Stimulated activated CD8-positive, alpha-beta memory T cell treated with anti-CD3 and anti-CD28 coated beads, Interleukin-2, amount 100 ng/mL, for 1 hour (primary cell): ENCODE measurements at places on chromosomes 11 and 22.
A peak's percentile ranks its signal among the peaks of the same experiment; 100 is the strongest.

DNA sequence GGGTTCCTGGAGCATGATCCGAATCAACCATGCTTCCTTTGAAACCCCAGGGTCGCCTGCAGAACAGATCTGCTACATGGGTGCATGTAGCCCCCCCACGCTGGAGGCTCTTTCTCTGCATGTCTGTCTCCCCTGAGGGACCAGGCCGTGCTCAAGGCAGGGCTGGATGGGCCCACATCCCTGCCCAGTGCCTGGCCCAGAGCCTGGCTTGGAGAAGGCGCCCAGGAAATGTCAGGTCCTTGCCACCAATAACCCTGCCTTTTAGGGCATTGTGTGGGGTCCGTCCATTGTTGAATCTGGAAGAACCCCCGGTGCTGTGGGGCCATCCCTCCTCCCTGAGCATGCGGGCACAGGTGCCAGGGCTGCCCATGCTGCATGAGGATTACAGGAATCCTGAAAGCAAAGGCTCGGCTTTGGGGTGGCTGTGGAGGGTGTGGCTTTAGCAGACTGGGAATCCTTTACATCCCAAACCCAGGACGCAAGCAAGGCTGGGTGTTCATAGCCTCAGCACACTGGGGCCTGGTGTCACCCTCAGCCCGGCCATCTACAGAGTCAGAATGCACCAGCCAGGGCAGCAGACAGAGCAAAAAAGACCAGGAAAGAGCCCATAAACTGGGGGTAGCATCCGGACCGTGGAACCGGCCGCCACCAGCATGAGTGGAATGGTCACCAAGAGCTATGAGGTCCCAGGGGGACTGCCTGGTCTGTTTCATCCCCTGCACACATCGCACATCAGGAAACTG is 48.2 kb downstream of the RTL6 start:
- no peak for DNase-seq

DNA sequence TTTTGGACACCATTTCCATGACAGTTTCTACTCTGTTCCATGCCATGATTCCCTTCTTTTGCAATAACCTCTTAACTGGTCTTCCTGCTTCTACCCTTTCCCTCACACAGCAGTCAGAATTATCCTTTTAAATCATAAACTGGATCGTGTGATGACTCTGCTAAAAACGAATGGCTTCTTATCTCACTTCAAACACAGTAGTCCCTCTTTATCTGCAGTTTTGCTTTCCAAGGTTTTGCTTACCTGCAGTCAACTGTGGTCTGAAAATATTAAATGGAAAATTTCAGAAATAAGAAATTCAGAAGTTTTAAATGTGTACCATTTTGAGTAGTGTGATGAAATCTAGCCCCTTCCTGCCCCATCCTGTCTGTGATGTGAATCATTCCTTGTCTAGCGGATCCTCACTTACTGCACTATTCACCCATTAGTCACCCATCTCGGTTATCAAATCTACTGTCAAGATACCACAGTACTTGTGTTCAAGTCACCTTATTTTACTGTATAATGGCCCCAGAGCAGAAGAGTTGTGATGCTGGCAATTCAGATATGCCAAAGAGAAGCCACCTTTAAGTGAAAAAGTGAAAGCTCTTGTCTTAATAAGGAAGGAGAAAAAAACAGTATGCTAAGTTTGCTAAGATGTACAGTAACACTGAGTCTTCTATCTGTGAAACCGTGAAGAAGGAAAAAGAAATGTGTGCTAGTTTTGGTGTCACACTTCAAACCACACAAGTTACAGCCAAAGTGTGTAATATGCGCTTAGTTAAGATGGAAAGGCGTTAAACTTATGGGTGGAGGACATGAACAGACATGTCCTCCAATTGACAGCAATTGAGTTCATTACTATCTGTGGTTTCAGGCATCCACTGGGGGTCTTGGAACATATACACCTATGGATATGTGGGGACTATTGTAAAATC is 283.0 kb downstream of the DDX10 start:
- DNase-seq = no peak

- no peak for DNase-seq
Observed at GRCh38 chr11:8671651-8672062, 10.8 kb downstream of the TRIM66 start.

DNA sequence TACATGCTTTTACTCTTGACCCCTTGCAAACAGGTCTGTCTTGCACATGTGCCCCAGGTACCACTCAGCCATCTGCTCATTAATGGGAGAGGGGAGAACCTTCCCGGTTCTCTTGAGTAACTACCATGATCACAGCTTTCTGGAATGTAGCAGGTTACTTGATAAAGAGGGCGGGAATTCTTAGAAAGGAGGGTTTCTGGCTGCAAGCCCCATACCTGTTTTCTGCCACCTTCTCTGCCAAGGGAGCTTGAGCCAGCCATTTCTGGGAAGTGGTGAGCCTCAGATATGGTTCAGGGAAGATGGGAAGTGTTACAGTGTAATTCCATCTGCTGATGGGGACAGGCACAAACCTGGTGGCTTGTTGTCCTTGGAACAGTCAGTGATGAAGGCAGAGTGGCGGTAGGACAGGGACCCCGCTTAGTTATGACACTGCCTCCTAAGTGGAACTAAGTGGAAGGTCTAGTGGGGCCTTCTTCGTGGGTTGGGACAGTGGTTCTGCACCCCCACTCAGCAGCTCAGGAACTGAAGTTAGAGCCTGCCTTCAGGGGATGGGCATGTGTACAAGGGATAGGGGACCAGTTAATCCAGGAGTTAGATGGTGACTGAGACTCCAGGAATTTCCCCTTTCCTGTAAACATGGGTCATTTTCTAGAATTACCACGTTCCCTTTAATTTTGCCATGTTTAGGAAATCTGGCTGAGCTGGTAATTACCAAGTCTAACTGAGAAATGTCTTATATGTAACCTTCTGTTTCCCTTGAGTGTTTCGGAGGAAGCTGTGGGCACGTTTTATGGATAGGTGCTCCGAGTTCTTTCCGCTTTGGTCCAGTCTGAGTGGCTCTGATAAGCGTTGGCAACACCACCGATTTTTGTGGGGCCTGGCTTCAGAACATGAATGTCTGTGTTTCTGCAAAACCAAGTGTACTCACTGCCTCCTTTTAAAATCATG is 35.3 kb downstream of the BCR start:
- no peak for DNase-seq

- no peak for DNase-seq
Observed at GRCh38 chr11:119355091-119355843, 8.8 kb upstream of the MFRP start.

- DNase-seq = no peak
Observed at GRCh38 chr11:98835335-98835734, 185.4 kb upstream of the CNTN5 start.

GRCh38 chr11:120168108-120168959 is 30.4 kb upstream of the TRIM29 start:
- DNase-seq = no peak

DNA sequence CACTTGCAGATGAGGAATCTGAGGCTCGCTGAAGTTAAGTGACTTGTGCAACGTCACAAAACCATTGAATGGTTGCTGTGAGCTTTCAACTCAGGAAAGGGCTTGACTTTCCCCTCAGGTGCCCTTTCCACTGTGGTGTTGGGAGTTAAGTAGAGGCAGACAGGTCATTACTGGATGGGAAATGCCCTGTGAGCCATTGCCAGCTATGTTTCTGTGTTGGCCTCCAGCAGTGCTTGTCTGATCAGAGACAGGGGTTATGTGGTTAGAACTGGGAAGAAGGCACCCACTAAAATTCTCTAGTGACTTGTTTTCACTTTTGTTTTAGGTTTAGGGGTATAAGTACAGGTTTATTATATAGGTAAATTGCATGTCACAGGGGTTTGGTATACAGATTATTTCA is 96.6 kb downstream of the FDX1 start:
- no peak for DNase-seq

DNA sequence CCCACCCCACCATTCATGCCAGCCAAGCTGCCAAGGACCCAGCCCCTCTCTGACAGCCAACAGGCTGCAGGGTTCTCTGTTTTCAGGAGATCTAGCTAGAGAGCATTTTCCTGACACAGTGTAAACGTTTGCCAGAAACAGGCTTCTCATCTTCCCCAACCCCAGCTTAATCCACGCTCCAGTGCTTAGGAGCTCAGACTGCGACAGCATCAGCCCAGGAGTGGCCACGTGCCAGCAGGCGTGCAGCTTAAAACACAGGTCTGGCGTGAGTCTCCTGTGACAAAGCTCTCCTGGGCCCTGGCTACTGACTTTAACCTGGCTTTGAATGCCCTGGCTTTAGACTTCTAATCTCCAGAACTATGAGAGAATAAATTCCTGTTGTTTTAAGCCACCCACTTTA is 66.6 kb downstream of the GALNT18 start:
- DNase-seq = no peak

- no peak for DNase-seq
Observed at GRCh38 chr22:33271390-33272161, 213.4 kb upstream of the SYN3 start.

GRCh38 chr11:77136074-77136473 is 8.0 kb downstream of the MYO7A start:
- DNase-seq = no peak

DNA sequence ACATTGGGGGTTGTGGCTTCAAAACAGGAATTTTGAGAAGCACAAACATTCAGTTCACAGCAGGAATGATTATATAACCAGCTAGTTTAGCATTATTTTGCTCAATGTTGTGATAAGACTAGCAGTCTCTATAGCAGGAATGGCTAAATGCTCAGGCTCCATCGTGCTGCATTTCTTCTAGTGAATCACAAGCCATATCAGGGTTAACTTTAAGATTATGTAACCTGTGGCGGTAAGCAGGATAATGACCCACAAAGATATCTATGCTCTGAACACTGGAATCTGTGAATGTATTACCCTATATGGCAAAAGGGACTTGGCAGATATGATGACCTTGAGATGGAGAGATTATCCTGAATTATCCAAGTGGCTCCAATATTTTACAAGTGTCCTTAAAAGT is 14.8 kb downstream of the FSHB start:
- no peak for DNase-seq

DNA sequence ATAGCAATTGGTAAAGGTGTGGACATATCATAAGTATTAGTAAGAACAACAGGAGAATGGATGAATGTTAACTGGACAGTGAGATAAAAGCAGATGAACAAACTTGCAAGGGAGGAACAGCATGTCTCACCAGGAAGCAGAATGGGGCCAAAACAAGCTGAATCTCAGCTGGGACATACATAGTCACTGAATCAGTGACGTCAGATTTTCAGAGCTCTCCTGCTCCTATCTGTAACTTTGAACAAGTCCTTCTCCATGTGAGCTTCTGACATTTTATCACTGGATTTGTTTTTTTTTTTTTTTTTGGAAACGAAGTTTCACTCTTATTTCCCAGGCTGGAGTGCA is 118.7 kb downstream of the BBOX1 start:
- no peak for DNase-seq

GRCh38 chr11:94049351-94049750 is 28.2 kb downstream of the HEPHL1 start:
- DNase-seq = no peak

DNA sequence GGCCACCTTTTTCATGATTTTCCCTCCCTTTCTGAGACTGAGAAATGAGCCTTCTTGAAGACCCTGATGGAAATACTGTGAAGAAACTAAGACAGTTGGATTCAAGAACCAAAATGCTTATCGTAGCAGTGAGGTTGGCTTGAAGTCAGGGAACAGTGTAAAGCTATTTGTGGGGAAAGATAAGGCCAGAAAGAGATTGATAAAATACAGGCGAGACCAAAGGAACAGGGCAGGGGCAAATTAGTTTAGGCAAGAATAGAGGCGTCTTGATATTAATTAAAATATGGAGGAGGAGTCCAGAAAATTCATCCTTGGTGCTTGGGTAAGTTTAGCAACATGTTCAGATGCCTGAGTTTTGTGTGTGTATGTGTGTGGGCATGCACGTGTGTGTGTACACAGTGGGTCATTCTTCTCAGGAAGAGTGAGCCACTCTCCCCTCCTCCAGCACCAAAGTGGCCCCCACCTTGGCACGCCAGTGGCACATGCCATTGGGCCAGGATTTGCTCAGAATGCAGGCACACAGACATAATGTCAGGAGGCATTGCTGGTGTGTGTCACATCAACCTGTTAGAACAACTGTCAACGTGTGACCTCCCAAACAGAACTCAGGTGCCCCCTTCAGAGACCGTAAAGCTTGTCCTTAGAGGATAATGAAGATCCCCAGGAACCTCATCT is 3.9 kb upstream of the EHF start:
- no peak for DNase-seq

GRCh38 chr11:19803506-19803998 is 90.9 kb downstream of the NAV2 start:
- no peak for DNase-seq

DNA sequence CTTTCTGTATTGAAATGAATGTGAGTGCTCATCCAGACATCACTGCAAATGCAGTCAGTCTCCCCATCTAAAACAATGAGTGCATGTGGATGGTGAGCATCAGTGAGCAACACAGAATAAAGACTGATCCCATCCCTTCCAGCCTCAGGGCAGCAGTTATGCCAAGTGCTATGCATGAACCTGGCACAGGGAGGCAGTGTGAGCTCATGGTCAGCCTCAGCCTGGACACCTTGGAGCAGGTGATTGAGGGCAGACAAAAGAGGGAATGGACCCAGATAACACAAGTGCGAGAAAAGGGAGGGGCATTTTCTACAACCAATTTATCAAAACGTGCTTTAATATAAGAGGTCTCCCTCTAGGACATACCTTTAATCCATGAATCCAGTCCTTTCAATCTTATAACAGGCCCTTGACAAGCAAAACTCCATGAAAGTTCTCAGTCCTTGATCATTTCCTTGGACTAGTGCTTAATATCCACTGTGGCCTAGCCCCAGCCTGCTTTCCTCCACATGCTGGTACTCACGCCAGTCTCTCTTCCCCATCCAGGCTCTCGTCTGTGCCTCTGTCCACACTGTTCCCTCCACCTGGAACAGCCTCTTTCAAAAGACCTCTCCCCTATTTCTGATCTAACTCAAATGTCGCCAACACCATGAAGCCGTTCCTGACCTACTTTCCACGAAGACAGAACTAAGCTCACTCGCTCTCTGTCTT is 50.5 kb upstream of the LRRC55 start:
- DNase-seq = no peak

DNA sequence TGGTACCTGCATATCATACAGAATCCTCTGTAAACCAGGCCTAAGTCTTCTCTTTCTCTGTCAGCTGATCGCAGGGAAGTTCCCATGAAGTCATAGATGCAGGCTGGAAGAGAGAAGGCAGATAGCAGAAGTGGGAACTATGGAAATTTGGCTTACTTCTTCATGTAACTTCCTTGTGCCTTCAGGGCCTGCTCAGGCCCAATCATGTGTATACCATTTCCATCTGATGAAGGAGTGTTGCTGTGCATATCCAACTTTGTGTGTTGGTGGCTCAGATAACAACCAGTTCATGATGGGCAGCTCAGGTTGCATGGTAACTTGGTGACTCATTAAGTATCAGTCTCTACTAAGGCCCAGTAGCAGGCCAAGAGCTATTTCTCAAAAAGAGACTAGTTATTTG is 53.1 kb upstream of the CEP295 start:
- DNase-seq = no peak

- DNase-seq = peak; percentile 58
Observed at GRCh38 chr22:20130731-20131596, 640 bp upstream of the ZDHHC8 start.
